Putamen (tissue), 1 donor: ENCODE measurements at places on chromosomes 16 and 17.
A peak's percentile ranks its signal among the peaks of the same experiment; 100 is the strongest.

- no peak for DNase-seq
Measured at GRCh38 chr17:9767432-9767991, 23.9 kb downstream of the DHRS7C start.

DNA sequence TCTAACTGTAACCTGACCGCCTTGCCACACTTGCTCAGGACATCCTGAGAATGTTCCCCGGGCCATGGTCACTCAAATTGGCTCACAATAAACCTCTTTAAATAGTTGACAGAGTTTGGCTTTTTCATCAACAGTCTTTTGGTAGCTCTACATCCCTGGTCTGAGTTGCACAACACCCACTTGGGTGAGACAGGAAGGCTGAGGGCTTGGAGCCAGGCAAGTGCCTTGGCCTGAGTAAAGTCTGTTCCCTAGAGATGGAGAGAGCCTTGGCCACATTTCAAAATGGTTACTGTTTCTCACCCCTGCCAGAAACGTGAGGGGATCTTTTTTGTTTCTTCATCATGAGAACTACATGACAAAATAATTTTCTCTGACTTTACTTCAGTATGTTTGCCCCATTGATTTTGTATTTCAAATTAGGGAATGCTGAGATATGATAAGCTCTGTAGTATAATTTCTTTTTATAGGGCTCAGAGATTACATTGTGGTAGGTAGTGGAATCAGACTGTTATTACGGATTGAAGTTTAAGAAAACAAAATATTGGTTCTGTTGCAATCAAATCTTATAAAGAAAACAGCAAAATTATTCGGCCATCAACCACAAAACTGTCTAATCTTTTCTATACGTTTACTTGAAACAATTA is 53.9 kb upstream of the NETO2 start:
- no peak for DNase-seq

DNA sequence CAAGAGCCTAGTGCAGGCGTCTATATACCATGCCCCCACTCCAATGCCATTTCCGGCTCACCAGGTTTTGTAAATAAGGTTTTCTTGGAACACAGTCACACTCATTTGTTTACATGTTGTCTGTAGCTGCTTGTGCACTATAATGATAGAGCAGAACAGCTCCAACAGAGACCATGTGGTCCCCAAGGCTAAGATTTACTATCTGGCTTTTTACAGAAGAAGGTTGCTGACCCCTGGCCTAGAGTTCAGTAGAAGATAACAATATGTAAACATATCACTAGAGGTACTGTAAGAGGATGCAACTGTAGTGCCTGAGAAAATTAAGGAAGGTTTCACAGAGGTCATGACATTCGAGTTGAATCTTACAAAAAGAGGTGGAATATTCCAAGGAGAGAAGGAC is 66.3 kb downstream of the CACNG1 start:
- DNase-seq: no peak

DNA sequence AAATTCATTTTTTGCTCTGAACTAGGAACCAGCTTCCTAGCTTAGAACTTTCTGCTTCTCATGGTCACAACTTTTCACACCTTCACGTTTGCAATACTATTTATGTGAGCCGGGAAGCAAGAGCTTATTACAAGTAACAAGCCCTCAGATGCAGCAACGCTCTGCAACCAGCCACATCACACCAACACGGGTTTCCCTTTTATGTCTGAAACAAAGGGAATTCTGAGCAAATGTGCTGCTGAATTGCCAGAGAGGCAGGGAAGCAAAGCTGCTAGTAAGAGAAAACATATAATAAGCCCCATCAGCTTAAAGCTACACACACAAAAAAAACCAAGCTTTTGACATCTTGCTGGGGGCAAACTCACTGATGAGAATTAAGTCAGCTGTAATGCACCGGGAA is 122.2 kb downstream of the SLC39A11 start:
- DNase-seq: no peak

DNA sequence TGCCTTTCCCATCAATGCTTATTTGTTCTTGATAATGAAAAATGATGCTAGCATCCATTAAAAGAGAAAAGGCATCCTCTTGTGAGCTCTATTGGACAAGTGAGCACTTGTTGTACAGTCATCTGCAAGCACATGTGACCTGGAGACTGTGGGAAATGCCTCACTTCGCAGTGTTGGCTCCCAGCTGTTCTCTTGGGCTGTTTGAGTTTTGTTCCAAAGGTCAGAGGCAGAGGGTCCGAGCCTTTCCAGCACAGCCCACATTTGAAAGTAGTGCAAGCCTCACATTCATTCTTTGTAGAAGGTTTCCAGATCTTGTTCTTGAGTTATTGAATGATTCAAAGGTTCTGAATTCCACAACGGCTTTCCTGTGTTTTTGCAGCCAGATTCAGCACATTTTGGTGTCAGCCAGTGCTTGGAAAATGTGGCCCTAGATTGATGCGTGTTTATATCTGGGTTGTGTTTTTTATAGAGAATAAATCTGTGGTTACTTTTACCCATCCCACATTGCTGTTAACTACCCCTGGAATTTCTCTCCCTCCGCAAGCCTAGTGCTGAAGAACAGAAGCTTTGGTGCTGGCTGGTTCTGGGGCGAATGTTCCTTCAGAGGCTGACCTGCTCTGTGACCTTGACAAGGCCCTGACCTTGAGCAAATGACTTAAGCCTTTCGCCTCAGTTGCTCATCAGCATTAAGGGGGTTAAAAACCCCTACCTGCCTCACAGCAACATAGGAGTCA is 49.8 kb downstream of the CDH1 start:
- peak; percentile 96 for DNase-seq

GRCh38 chr17:19727501-19728078 is 11.2 kb upstream of the SLC47A2 start:
- DNase-seq: peak; percentile 94

GRCh38 chr16:47492428-47493377 is 31.6 kb downstream of the PHKB start:
- peak; percentile 40 for DNase-seq

GRCh38 chr16:8740775-8741355 is 56.6 kb downstream of the TMEM186 start:
- DNase-seq: no peak

DNA sequence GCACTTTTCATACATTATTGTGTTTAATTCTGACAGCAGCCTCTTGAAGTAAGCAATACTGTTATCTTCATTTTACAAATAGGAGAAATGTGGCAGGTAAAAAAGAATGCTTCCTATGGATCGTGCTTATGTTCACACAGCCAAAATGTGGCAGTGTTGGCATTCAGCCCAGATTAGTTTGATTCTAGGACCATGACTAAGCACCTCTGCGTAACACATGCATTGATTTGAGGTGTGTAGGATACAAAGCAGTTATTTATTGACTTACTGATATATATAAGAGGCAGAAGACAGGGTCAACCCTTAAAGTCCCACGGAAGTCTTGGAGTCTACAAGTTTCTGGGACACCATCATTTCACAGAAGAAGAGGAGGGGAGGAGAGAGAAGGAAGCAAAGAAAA is 1144.4 kb upstream of the GOT2 start:
- no peak for DNase-seq

- DNase-seq: peak; percentile 19
Measured at GRCh38 chr17:31696184-31696602, 162.9 kb downstream of the COPRS start.

GRCh38 chr16:2047330-2048115 is at the start of the genes NTHL1 and TSC2:
TSS of gene NTHL1 (minus strand) at chr16:2047834. CDS start at chr16:2047823, 11 bp downstream.
TSS of gene TSC2 (plus strand) at chr16:2047985. CDS start at chr16:2048616, 631 bp downstream.
- DNase-seq: peak; percentile 96
